ENCODE measurements at places on chromosomes 3 and 15.

DNA sequence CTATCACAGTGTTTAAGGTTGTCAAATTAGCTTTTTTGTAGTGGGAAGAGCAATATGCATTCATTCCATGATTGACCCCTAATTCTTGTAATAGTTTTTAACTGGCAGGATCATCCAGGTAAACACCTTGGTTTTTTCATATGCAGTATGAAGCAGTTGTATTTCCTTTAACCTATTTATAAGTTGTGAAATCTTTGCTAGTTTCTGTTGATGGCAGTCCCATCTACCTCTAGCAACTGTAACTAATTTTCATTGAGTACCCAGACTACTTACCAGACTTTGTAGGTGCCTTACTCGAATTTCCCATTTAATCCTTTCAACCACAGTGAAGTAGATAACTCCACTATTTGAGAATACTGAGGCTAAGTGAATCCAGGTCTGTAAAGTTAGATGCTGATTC is 6.1 kb downstream of the FXR1 start:
- DNase-seq = no peak

GRCh38 chr15:53984221-53984620 is 6.0 kb downstream of the UNC13C start:
- DNase-seq = no peak

GRCh38 chr3:189624130-189624529 is 7.1 kb upstream of the TP63 start:
- DNase-seq = no peak

DNA sequence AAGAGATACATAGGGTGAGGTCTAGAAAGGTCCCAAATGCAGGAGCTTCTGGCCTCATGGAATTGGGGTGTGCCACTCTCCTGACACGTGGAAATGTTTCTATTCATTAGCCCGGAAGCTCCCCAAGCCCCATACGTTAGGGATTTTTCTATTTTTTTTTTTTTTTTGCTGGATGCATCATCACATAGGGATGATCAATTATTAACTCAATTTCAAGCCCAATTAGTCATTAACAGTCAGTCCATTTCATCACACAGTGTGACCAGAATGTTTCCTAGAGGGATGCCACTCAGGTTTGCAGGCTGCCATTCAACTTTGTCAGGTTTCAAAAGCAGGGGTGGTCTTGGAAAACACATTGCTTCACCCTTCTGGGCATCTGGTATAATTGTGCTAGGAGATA is 40.7 kb upstream of the MKRN3 start:
- no peak for DNase-seq

- no peak for DNase-seq
Measured at GRCh38 chr15:33710748-33711147, 257.5 kb upstream of the CHRM5 start.

All from stimulated activated CD8-positive, alpha-beta memory T cell treated with anti-CD3 and anti-CD28 coated beads, Interleukin-15, amount 100 ng/mL, for 24 hours (primary cell).